ENCODE measurements at places on chromosomes 4 and X.

- no peak for DNase-seq
Observed at GRCh38 chr4:168045354-168045753, 47.0 kb upstream of the ANXA10 start.

- no peak for DNase-seq
Observed at GRCh38 chr4:102614801-102615200, 113.6 kb downstream of the NFKB1 start.

- no peak for DNase-seq
Observed at GRCh38 chrX:9628779-9629493, 136.7 kb downstream of the GPR143 start.

DNA sequence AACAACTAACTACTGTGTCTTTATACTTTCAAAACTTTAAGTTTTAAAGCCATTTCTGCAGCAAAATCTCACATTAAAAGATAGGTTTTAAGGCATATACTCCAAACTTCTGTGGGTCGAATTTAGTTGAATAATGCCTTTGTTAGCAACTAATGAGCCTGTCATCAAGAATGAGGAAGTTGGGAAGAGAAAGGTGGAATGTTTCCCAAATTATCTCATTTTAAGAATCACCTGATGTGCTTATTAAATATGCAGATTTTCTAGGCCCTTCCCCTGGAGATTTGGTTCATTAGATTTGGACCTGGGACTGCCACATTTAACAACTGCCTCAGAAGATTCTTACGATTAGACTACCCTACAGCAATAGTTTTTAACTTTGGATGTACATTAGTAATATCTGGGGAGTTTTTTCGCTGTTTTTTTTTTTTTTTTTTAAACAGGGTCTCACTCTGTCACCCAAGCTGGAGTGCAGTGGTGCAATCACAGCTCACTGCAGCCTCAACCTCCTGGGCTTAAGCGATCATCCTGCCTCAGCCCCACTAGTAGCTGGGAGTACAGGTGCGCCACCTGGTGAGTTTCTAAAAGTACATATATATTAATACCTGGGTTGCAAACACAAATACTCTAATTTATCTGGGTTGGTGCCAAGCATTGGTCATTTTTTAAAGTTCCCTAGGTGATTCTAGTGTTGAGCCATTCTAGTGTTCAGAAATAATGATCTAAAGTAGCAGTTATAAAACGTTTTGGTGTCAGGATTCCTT is 16.1 kb upstream of the TASL start:
- no peak for DNase-seq

- no peak for DNase-seq
Observed at GRCh38 chr4:88698519-88698918, 890 bp upstream of the NAP1L5 start.

GRCh38 chr4:26746802-26747213 is 113.8 kb upstream of the STIM2 start:
- peak; percentile 48 for DNase-seq

DNA sequence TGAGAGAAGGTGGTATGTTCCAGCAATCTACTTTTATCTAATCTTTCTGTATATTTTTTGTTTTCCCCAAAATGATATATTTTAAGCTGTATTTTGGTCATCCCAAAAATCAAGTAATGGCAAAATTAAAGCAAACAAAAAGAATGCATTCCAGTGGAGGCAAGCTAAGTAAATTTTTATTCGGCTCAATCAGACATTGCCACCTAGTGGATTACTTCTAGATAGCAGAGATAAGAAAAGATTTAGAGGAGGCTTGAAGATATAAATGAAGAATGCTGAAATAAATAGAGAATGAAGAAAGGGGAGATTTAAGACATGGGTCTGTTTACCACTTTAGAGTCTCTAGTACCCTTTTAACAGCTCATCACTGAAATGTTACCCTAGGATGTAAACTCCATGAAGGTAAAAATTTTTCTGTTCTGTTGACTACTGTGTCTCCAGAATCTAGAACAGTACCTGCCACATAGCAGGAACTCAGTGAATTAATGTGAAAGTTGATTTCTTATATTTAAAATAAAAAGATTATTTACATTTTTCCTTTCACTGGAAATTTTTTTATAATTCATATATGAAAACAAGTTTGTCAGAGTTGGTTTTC is 110.9 kb upstream of the ANK2 start:
- no peak for DNase-seq

- DNase-seq, result no peak
Observed at GRCh38 chr4:17544831-17545234, 29.9 kb downstream of the CLRN2 start.

DNA sequence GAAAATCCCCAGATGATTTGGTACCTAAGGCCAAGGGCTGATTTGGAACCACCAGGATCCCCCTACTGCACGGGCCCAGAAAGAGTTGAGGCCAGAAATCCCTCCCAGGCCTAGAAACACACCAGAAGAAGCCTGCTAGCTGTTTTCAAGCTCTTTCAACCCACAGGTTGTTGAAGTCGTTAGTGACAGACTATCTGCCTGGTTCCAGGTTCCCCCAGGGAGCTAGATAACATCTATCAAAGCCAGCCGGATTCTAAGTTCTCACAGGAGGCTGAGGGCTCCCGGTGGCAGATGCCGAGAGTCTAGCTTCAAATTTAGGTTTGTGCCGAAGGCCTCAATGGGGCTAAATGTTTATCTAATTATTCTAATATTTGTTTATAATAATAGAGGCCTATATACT is 132.0 kb upstream of the ATP6AP2 start:
- no peak for DNase-seq

GRCh38 chr4:165207016-165207430 is 338 bp upstream of the KLHL2 start:
- no peak for DNase-seq

- no peak for DNase-seq
Observed at GRCh38 chr4:72471816-72472215, 97.2 kb downstream of the ADAMTS3 start.

- no peak for DNase-seq
Observed at GRCh38 chrX:76821276-76821675, 393.8 kb downstream of the MAGEE1 start.

GRCh38 chrX:14235004-14235403 is 205.3 kb upstream of the GEMIN8 start:
- no peak for DNase-seq

DNA sequence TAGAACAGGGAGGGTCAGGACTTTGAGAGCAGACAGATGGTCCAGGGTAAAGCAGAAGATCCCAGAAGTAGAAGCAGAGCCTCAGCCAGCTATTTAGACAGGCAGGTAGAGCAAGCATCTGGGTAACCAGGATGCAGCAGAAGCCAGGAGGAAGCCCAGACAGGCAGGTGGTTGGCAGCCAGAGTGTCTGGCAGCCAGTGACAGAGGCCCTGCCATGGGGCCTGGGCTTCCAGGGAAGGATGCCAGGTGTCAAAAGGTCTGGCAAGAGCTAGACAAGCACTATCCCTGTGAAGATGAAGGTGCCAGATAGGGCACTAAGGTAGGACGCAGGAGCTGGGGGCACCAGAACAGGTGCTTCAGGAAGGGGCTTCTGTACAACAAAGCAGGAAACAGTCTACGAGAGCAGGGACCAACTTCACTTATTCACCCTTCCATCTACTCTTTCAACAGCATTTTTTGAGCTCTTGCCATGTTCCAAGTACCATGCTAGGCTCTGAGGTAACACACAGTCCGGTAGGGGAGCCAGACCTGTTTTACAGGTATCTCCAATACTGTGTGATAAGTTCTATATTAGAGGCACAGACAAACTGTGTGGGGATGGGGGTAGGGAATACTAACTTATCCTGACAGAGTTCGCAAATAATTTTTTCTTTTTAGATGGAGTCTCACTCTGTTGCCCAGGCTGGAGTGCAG is 38.1 kb upstream of the GJB1 start:
- no peak for DNase-seq

DNA sequence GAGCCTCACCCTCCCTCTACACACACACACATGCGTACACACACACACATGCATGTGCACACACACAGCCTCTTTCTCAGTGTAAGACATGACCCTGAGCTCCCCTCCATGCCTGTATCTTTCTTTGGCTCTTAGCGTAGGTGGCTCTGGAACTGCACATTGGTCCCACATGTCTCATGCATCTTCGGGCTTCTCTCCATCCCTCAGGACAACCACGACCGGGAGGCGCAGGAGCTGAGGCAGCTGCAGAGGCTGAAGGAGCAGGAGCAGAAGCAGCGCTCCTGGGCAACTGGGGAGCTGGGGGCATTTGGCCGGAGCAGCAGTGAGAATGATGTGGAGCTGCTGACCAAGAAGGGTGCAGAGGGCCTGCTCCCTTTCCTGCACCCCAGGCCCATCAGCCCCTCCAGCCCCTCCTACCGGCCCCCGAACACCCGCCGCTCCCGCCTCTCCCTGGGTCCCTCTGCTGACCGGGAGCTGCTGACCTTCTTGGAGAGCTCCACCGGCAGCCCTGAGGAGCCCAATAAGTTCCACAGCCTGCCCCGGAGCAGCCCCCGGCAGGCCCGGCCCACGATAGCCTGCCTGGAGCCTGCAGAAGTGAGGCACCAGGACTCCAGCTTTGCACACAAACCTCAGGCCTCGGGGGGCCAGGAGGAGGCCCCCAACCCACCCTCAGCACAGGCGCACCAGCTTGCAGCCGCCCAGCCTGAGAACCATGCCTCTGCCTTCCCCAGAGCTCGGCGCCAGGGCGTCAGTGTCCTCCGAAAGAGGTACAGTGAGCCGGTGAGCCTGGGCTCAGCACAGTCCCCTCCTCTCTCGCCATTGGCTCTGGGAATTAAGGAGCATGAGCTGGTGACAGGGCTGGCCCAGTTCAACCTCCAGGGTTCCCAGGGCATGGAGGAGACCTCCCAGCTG is 38.6 kb downstream of the FHDC1 start:
- no peak for DNase-seq

DNA sequence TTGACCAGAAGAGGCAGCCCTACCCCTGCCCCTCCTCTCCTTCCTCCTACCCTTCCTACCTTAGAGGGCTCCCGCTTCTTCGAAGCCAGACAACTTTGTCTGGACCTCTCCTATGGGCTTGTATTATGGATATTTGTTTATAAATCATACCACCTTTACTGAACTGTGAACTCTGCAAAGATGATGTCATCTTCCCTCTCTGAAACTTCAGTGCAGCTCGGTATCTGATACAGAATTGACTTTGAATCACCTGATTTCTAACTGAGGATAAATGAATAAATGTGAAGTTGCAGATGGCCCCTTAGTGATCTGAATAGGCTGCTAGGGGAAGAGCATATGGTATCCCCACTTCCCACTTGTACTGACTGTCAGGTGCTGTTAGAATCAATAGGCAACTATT is 1.1 kb upstream of the OTC start:
- DNase-seq, result no peak

- no peak for DNase-seq
Observed at GRCh38 chr4:80261989-80262600, 4.4 kb upstream of the FGF5 start.

- no peak for DNase-seq
Observed at GRCh38 chr4:15478724-15479088, 9.0 kb downstream of the CC2D2A start.

GRCh38 chr4:156961196-156962057 is 10.2 kb downstream of the PDGFC start:
- DNase-seq, result no peak

- no peak for DNase-seq
Observed at GRCh38 chr4:2765832-2766526, 9.8 kb upstream of the TNIP2 start.

DNA sequence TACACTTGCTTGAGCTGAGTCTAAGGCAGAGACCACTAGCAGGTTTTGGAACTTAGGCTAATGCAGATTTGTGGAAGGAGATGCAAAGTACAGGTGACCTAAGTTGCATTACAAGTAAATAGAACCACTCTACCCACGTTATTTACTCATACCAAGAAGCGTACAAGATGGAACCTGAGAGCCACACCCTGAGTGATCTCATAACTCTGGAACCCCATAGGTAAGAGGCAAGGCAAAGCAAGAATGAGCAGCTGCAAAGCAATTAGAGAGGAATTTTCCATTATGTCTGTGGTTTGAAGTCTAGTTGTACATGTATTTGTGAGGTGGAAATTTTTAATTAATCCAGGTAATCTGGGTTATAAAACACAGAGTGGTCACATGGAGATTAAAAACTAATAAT is 55.4 kb downstream of the CC2D2A start:
- DNase-seq, result no peak

GRCh38 chrX:47179221-47179927 is 14.3 kb upstream of the UBA1 start:
- DNase-seq, result no peak

- no peak for DNase-seq
Observed at GRCh38 chr4:80903020-80903419, 127.5 kb upstream of the BMP3 start.

GRCh38 chr4:143207555-143207954 is 22.8 kb downstream of the USP38 start:
- no peak for DNase-seq

- DNase-seq, result no peak
Observed at GRCh38 chrX:135737366-135738071, 24.1 kb downstream of the CT45A1 start.
